Bladder microvascular endothelial cell (primary cell): ENCODE measurements at places on chromosomes 5 and 9. TPM values are rescaled to one million over a fixed set of nuclear protein-coding genes. Genes with fewer than 3 reads are reported as not detected.

Gene WDR31
- total RNA-seq: 0.49 and 0.63 TPM in 2 replicates

Gene MOB3B
- under 0.01 and 2.0 TPM in 2 replicates for total RNA-seq

Gene PCDHGB5
- total RNA-seq: 8.1 and 23.0 TPM in 2 replicates

Gene ADCY2
- not detected in 2 replicates for total RNA-seq

Gene ALDOB
- 0.06 TPM in 1 of 2 replicates, not detected in the other for total RNA-seq

Gene CDKN2A
- 1.3 and 5.4 TPM in 2 replicates for total RNA-seq

Gene GMCL2
- total RNA-seq: not detected in 2 replicates

Gene OSMR
- 9.7 and 21.2 TPM in 2 replicates for total RNA-seq

Gene BTNL8
- total RNA-seq: not detected in 2 replicates

Gene CTSV
- total RNA-seq: 0.76 and 0.97 TPM in 2 replicates

Gene LCN2
- not detected in 2 replicates for total RNA-seq
